ENCODE measurements at places on chromosomes 7 and 10. TPM values are rescaled to one million over a fixed set of nuclear protein-coding genes. Genes with fewer than 3 reads are reported as not detected.

Gene SPDYE1
- not detected for total RNA-seq

Gene CPED1
- 52.1 TPM for total RNA-seq

Gene ATRNL1
- total RNA-seq: 1.4 TPM

Gene TSPAN13
- total RNA-seq: 19.4 TPM

Gene NYAP1
- 0.19 TPM for total RNA-seq

Gene HMX2
- not detected for total RNA-seq

Gene GIMAP8
- total RNA-seq: 0.28 TPM

Gene NUDT13
- 1.4 TPM for total RNA-seq

Gene FBXL13
- total RNA-seq: 3.7 TPM

Gene CALML5
- total RNA-seq: not detected

Gene STEAP4
- 0.19 TPM for total RNA-seq

Gene HABP2
- total RNA-seq: 0.19 TPM

Gene GBX1
- not detected for total RNA-seq

Gene EGR2
- total RNA-seq: 0.58 TPM

Gene CLDN3
- total RNA-seq: not detected

Gene SDK1
- 0.19 TPM for total RNA-seq

Gene NEUROD6
- not detected for total RNA-seq

Gene OR2A5
- total RNA-seq: not detected

Gene MRLN
- total RNA-seq: not detected

Gene CREB5
- total RNA-seq: 2.5 TPM

Gene FAM20C
- total RNA-seq: 43.3 TPM

Gene HDAC9
- 18.2 TPM for total RNA-seq

Gene EMX2
- total RNA-seq: under 0.01 TPM

Gene C10orf71
- total RNA-seq: not detected

Gene CFAP58
- total RNA-seq: 1.1 TPM

All from regular cardiac myocyte (primary cell).